ENCODE measurements at places on chromosomes 7 and 10. TPM values are rescaled to one million over a fixed set of nuclear protein-coding genes. Genes with fewer than 3 reads are reported as not detected.
A peak's percentile ranks its signal among the peaks of the same experiment; 100 is the strongest.

- DNase-seq: no peak
These were observed 135.2 kb upstream of the PRSS1 start for GRCh38 chr7:142614116-142614515.

GRCh38 chr7:23713285-23714149 is 3.5 kb downstream of the STK31 start:
- no peak for DNase-seq

DNA sequence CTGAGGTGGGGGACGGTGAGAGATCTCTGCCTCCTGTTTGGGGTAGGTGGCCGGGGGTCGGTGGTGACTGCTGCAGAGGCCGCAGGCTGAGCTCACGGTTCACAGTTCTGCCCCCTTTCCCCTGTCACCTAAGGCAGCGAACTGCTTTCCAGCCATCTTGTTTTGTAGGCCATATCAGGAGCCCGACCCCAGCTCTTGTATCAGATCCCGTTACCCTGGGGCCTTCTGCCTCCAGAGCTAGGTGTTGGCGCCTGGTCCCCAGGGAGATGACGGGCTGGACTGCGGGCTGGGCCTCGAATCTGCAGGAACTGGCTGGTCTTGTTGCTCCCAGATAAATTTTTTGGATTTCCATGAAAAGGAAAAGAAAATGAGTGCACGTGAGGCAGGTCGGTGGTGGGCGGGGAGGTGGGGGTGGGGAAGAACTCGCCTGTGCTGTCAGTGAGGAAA is 183.0 kb downstream of the DNAJB6 start:
- peak; percentile 25 for DNase-seq

Gene GHRHR
- not detected for total RNA-seq

Gene CNPY1
- not detected for total RNA-seq

Gene VENTX
- total RNA-seq: 0.24 TPM

All from adrenal gland (tissue), 19 donors.